ENCODE measurements at places on chromosomes 3 and 15. TPM values are rescaled to one million over a fixed set of nuclear protein-coding genes. Genes with fewer than 3 reads are reported as not detected.

GRCh38 chr3:128274837-128275236 is 121.6 kb downstream of the EEFSEC start:
- DNase-seq = no peak

DNA sequence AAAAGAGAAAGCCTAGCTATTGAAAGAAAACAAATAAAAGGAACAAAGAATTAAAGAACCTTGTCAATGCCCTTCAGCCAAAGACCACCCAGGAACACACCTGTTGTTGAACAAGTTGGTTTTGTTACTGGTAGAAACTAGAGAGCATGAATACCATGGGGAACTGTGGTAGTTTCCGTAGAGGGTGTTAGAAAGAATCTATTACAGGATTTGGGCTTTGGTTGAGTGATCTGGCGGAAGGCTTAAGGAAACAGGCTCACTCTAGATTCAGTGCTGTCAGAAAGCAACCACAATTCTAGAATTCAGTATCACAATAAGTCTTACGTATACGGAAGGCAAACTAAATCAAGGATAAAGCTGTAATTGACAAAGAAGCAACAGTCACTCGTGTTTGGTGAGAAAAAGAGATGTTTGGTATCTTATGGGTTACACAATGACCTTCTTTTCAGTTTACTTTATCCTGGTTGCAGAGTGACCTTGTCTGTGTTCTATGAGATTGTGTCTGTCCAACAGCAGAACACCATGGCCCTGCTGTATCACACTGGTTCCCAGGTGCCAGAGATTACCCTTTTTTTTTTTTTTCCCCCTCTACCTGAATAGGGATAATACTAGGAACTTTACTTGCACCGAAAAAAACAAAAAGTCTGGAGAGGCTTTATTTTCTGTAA is 265.9 kb downstream of the SHQ1 start:
- no peak for DNase-seq

DNA sequence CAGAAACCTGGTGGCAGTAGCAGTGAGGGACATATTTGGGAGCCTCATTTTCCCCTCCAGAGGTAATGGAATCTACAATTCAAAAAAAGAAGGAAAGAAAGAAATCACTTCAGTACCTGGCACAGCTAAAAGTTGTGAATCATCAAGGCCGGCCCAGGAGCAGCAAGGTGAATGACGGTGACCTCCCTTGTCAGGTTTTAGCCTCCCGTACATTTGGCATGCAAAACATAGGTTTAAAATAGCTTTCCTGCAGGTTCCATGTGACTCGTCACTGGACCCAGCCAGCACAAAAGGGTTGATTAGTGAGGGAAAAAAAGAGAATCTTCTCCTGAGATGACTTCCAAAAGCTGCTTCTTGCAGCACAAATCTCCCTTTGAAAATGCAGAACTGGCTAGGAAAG is 394.2 kb downstream of the LSAMP start:
- DNase-seq = no peak

- no peak for DNase-seq
Observed at GRCh38 chr3:113985541-113985940, 37.7 kb downstream of the ZDHHC23 start.

- DNase-seq = no peak
Observed at GRCh38 chr15:91429973-91430372, 329.9 kb downstream of the SV2B start.

GRCh38 chr3:193764959-193765358 is 172.0 kb downstream of the OPA1 start:
- DNase-seq = no peak

The PRRT3 gene
- 1.9 TPM for total RNA-seq
